ENCODE measurements at places on chromosomes 1 and 21.

DNA sequence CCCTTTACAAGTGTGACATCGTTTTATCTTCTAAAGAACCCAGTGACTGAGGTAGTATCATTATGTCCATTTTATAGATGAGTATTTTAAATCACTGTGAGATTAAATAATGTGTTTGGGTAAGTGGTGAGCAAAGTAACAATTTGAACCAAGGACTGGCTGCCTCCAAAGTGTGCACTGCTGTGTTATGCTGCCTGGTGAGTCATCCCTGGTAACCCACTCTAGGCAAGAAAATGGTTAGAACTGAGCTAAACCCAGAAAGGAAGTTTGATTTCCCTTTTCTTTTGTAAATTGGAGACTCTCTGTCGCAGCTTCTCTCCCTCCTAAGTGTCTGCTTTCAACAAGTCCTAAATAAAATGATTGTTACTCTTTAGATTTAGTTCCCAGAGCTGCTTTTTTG lies 342.8 kb upstream of the KAZN start:
- DNase-seq: no peak

DNA sequence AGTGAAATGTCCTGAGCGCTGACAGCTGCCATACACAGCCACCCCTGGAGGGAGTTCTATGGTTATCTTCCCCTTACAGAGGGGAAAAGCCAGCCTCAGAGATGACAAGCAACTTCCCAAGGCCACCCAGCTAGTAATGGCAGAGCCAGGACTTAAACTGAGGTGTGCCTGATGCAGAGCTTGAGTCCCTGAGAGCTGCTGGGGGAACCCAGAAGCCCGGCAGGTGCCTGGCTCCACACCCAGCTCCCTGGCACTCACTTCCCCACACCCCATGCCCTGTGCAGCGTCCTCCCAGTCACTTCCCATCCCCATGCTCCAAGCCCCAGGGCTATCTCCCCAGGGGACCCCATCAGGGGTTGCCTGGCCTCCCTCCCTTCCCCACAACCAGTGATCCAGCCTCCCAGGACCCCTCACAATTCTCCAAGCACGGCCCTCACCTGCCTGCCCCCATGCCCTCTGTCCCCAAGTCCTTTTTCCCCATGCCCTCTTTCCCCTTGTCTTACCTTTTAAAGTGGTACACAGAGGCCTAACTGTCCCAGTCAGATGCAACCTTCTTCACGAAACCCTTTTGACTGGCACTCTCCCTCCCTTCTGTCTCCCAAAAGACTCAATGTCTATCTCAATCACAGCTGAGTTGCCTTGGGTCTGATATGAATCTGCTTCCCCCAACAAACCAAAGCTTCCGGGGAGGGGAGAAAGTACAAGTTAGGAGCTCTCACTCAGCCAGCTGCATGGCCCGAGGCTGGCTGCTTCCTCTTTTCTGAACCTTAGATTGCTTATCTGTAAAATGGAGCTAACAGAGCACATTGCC lies 39.8 kb upstream of the LRP8 start:
- DNase-seq: peak; percentile 88

GRCh38 chr1:99525331-99525730 lies 120.6 kb upstream of the PALMD start:
- no peak for DNase-seq

DNA sequence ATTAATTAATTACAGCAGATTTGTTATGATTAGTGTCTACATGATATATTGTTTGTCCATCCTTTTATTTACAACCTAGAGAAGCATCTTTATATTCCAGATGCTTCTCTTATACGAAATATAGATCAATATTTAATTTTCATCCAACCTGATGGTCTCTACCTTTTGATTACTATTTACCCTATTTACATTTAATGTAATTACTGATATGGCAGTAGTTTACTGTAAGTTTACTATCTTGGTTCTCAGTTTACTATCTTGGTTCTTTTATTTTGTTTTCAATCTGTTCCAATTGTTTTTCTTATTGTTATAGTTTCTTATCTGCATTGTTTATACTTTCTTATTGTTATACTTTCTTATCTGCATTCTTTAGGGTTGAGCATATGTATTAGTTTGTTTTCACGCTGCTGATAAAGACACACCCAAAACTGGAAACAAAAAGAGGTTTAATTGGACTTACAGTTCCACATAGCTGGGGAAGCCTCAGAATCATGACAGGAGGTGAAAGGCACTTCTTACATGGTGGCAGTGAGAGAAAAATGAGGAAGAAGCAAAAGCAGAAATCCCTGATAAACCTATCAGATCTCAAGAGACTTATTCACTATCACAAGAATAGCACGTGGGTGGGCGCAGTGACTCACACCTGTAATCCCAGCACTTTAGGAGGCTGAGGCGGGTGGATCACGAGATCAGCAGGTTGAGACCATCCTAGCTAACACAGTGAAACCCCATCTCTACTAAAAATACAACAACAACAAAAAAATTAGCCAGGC lies 28.9 kb downstream of the FAF1 start:
- no peak for DNase-seq

GRCh38 chr1:212030936-212031528 lies 4.3 kb downstream of the INTS7 start:
- no peak for DNase-seq

DNA sequence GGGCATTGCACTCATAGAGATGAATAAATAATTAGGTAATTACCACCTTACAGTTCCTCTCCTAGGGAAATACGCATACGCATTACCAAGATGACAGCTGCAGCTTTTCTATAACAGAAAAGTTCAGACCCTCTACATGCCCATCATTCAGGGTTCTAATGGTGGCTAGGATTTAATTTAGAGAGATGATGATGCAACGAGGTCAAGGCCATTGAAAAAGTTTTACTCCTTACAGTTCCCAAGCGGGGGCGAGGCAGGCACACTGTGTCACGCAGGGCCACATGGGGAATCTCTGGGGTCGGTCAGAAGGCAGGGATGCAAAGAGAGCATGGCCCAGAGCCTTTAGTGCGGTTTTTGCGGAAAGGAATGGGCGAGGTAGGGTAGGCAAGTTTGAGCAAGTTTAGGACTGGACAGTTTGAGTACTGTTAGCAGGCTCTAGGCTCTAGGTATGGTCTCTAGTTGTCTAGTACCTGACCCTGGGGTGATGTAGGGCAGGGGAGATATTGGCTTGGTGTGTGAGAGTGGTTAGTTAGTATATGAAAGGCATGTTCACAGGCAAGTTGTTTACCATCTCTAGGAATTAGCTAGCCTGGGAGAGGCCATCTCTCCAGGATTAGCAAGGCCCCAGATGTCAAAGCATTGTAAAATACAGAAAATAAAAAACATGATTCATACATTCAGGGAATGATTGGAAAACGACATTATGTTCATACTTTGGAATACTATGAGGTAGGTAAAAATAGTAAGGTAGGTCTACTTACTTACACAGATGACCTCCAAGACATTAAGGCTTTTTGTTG lies 29.6 kb upstream of the ID3 start:
- no peak for DNase-seq

GRCh38 chr1:177976596-177976995 lies 6.7 kb upstream of the SEC16B start:
- no peak for DNase-seq

- DNase-seq: no peak
Observed at GRCh38 chr1:206116191-206116872, 856 bp downstream of the AVPR1B start.

- DNase-seq: no peak
Observed at GRCh38 chr1:43995984-43996732, 4.8 kb downstream of the CCDC24 start.

- DNase-seq: no peak
Observed at GRCh38 chr21:17736072-17736471, 83.1 kb downstream of the C21orf91 start.

DNA sequence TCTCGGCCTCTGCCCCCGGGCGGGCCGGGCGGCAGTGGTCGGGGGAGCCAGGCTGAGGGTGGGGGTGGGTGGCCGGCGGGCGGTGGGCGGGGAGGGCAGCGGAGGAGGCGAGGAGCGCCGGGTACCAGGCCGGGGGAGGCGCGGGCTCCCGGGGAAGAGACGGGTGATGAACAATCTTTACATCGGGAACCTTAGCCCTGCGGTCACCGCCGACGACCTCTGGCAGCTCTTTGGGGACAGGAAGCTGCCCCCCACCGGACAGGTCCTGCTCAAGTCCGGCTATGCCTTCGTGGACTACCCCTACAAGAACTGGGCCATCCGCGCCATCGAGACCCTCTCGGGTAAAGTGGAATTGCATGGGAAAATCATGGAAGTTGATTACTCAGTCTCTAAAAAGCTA lies 112.5 kb downstream of the NBPF12 start:
- DNase-seq: no peak

- no peak for DNase-seq
Observed at GRCh38 chr1:14693949-14694348, 95.5 kb downstream of the KAZN start.

All from GM19239 (cell line).